Heart left ventricle (tissue), 16 donors: ENCODE measurements at places on chromosomes 5 and 9.
A peak's percentile ranks its signal among the peaks of the same experiment; 100 is the strongest.

- no peak for DNase-seq
Observed at GRCh38 chr9:6692433-6692832, 46.9 kb upstream of the GLDC start.

DNA sequence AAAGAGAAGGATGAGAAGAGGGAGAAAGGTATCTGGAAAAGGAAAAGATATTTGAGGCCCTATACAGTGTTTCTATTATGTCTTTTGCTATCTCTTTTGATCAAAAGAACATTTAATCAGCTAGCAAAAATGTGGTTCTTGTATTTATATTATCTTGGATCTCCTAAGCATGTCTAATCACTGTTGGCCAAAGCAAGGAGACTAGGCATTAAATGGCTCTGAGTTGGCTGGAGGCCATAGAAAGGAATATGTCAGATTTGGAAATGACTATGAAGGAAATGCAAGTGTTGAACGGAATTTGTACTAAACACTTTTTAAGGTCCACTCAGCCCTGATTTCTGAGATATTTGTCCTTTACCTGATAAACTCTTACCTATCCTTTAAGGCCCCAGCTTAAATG lies 22.4 kb upstream of the THG1L start:
- DNase-seq: no peak

- peak; percentile 97 for DNase-seq
Observed at GRCh38 chr5:149357370-149358293, at the start of gene PCYOX1L. Gene PCYOX1L (plus strand): TSS chr5:149358046. CDS start chr5:149358069, 23 bp downstream.

DNA sequence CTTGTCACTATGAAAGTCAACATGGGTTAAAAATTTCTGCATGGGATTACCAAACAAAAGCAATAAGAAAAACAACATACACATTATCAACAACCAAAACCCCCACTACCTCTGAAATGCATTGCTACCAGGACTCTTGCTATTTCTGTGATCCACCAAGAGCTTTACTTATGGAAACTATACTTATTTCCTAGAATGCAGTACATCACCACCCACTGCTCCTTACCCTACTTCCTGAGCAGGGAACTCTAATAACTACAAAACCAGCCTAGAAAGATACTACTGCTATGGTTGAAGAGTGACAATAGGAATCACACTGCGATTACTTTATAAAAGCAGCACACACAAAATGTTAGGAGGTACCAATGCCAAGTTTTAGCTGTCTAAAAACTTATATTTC lies 22.2 kb downstream of the LURAP1L start:
- no peak for DNase-seq
